Bronchial smooth muscle cell (primary cell): ENCODE measurements at places on chromosomes 1 and 21. TPM values are rescaled to one million over a fixed set of nuclear protein-coding genes. Genes with fewer than 3 reads are reported as not detected.

DPT gene
- total RNA-seq, result 0.32 and 0.86 TPM in 2 replicates

ATP6V1G3 gene
- not detected in 2 replicates for total RNA-seq

SAMD11 gene
- total RNA-seq, result 7.5 and 30.3 TPM in 2 replicates

GRIK3 gene
- total RNA-seq, result not detected in 2 replicates

RAB3B gene
- total RNA-seq, result 1.7 and 9.6 TPM in 2 replicates

RAP1GAP gene
- under 0.01 and 0.16 TPM in 2 replicates for total RNA-seq

C1orf198 gene
- total RNA-seq, result 10.1 and 12.9 TPM in 2 replicates

TMCO4 gene
- total RNA-seq, result 13.7 and 16.5 TPM in 2 replicates

TMEM269 gene
- total RNA-seq, result under 0.01 TPM in 1 of 2 replicates, not detected in the other

AIRE gene
- total RNA-seq, result not detected in 2 replicates

REN gene
- not detected in 2 replicates for total RNA-seq
